ENCODE measurements at places on chromosomes 7 and 10.
A peak's percentile ranks its signal among the peaks of the same experiment; 100 is the strongest.

DNA sequence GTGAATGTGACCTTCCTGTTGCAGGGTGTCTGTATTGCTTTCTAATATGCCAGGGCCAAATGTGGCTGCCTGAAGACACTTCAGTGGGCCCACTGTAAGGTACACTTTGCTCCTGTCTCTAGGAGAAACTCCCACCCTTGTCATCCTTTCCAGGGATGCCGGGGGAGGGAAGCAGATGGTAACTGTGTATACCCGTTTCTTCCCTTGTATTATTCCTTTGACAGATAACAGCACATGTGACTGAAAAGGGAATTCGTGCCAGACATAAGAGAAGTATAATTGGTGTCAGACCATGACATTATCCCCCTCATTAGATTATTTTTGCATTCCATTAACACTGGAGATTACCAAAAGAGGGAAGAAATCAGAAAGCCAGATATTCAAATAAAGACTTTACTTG is 317.7 kb downstream of the CAMK1D start:
- DNase-seq, result no peak

- DNase-seq, result no peak
Observed at GRCh38 chr10:1594372-1595241, 142.7 kb downstream of the ADARB2 start.

DNA sequence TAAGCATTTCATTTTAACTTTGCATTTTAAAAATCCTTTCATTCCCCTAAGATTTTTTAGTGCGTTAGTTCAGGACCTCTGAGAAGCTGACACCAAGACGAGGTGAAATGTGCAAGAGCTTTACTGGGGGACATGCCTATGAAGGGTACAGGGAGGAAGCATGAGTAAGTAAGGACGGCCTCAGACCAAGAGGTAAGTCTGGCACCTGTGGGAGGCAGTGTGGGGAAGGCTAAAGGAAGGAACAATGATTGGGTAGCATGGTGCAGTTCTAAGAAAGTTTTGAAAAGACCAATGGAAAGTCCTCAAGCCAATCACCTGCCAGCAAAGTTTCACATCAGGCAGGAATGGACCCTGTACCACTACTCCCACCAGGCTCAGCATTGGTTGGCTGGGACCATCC is 369.2 kb downstream of the GFRA1 start:
- DNase-seq, result no peak

DNA sequence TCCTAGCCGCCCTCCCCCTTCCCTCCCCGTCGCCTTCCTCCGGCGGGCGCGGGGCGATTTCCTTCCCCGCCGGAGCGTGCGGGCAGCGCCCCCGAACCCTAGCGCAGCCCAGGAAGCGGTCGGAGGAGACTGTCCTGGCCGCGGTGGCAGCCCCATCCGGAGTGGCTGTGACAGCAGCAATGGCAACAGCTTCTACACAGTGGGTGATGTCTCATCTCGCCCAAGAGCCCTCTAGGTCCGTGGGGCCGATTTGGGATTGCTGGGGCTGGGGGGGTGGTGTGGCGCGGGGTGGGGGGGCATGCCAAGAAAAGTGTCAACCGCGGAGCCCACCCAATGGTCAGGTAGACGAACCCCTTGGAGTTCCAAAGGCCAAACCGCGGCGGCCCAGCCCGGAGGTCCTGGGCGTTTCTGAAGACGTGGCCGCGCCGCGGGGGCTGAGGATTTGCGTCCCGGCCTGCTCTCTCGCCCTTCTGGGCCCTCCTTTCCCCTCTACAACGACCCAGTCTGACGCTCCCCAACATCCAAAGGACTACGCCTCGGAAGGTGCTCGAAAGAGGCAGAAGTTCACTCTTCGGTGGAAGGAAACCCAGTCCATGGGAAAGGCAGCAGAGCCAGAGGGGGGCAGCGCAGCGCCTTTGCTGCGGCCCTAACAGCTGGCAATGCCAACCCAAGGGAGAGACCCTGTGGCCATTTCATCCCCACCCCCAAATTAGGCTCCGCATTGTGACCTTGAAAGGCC is 603 bp upstream of the TWIST1 start:
- DNase-seq, result no peak

DNA sequence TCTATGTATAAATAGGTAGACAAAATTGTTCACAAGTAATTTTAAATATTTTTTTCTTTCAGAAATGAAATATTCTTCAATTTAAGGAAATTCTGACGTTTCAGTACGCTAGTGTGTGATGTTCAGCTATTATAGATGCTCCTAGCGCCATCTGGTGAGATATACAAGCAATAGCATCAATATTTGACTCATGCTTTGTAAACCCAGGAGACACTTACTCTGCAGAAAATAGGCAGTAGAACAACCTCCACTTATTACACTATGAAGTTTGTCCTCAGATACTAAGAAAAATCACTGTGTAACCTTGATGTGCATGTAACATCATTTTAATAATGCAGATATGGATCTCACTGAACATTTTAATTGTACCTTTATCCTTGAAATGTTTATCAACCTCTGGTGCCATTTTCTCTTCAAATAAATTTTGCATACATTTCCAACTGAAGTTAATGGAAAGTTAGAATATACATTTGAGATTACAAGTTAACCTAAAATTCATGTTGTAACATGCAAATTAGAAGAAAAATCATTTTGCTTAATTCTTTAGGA is 151.5 kb upstream of the FAM3C start:
- no peak for DNase-seq

DNA sequence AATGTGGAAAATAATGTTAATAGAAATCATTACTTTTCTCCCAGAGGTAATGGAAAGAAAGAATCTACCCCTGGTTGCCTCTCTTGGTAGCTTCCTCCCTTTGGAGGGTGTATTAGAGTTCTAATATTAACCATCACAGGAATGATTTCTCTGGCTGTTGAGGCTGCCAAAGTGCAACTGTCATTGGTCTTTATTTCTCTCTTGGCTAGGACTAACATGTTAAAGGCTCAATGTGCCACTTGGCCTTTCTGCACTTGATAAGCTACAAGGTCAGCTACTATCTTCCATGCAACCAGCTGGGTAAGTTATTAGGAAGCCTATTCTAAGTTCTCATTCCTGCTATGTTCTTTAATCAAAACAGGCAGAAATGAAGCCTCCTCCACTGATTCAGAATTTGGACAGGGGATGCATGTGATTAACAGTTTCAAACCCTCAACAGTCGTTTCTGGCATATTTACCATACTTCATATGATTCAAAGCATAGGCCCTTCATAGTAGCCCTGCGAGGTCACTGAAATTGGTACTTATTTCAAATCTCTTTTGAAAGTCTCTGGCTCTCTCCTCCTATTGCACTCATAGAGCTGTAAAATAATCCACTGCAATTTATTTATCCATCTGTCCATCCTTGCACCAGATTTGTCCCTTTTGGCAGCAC is 645.0 kb downstream of the SORCS1 start:
- no peak for DNase-seq

- no peak for DNase-seq
Observed at GRCh38 chr10:69321039-69321715, 42.9 kb downstream of the HK1 start.

GRCh38 chr7:16743236-16743635 is 10.3 kb upstream of the TSPAN13 start:
- no peak for DNase-seq

GRCh38 chr7:3067606-3068380 is 24.1 kb upstream of the CARD11 start:
- DNase-seq, result no peak

DNA sequence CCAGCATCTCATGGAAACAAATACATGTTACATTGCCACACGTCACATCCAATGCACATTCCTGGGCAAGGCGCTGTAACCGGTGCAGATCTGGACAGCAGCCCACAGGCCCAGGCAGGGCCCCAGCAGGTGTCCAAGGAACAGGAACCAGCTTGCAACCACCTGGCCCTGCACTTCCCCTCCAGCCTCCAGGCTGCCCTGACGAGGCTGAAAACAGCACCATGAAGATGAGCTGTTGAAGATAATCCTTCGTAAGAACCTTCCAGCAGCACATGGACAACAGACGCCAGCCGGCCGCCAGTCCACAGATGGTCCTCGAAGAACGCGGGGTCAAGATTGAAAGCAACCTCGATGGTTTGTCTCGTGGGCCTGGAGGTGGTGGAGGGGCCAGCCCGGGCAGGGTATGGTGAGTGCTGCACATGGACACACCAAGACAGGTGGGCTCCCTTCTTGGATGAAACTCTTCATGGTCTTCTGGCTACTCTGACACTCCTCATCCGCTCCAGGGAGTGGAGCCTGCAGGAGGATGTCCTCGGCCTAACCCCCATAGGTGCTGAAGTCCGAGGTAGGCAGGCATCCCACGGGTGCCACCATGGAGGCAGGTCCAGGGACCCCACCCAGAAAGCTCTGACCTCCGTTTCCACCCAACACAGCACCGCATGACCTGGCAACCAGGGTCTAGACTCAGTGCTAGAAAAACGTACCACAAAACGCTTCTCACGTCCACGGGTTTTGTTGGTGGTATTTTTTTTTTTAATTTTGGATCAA is 22.9 kb downstream of the PDGFA start:
- DNase-seq, result no peak

DNA sequence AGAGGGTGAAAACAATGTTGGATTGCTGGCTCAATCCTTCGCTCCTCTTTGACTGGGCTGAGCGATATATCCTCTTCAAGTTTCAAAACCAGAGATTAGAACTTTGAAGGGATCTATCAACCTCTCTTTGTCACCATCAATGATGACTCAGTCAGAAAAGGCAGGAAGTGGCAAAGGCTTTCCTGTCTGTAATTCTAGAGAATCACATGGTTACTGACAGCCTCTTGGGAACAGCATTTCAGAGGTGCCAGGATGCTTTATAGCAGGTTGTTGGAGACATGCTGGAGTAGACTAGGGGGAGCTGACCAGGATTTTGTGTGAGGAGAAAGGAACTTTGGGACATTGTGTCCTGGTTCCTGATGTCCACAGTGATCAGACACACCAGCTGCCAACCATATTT is 81.3 kb downstream of the PRKCQ start:
- peak; percentile 16 for DNase-seq

DNA sequence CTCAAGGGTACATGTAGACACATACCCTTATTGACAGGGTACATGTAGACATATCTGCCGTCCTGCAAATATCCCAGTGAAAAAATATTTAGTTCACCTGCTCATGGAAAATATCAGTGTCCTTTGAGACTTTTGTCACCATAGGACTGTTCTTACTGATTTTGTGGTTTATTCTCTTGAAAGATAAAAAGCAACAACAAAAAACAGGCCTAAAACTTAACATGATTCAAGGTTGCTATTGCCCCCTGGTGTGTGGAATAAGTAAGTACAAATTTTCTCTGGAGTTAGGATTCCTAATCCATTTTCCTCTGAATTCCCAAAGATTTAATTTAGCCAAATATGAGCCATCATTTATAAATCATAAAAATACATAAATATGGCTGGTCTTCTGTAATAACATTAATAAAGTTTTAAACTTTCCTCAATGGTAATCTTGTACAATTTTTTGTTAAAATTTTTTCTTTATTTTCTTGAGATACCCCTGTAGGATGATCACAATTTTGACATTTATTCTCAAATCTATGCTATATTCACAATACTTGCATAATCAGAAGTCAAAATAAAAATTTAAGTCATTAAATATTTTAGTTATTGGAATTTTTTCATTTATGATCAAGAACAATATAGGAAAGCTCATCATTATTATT is 741.4 kb upstream of the POT1 start:
- DNase-seq, result no peak

All from activated CD4-positive, alpha-beta T cell treated with anti-CD3 and anti-CD28 coated beads for 1 hour (primary cell).